ENCODE measurements at places on chromosomes 4 and X.

GRCh38 chr4:113050371-113050755 is 910 bp downstream of the ANK2 start:
- no peak for DNase-seq

GRCh38 chr4:122285285-122285684 is 93.5 kb upstream of the ADAD1 start:
- DNase-seq, result no peak

- DNase-seq, result no peak
Observed at GRCh38 chr4:142156256-142156655, 519.9 kb downstream of the IL15 start.

GRCh38 chrX:130330706-130331105 is 9.0 kb upstream of the SLC25A14 start:
- peak; percentile 39 for DNase-seq

DNA sequence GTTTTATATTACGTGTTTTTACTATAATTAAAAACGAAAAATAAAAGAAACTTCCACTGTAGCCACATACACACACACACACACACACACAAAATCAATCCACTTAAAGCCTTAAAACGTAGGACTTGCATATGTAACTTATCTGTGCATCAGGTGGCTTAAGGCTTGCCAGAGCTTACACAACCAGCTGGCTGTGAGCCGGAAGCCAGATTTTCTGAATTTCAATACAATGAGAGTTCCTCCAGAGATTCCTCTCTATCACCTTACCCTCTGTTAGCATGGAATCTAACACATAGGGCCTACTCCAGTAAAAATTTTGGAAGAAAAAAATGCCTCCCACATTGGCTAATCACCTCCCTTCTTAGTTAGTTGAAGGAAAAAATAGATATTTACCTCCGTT is 27.9 kb upstream of the SLITRK4 start:
- no peak for DNase-seq

DNA sequence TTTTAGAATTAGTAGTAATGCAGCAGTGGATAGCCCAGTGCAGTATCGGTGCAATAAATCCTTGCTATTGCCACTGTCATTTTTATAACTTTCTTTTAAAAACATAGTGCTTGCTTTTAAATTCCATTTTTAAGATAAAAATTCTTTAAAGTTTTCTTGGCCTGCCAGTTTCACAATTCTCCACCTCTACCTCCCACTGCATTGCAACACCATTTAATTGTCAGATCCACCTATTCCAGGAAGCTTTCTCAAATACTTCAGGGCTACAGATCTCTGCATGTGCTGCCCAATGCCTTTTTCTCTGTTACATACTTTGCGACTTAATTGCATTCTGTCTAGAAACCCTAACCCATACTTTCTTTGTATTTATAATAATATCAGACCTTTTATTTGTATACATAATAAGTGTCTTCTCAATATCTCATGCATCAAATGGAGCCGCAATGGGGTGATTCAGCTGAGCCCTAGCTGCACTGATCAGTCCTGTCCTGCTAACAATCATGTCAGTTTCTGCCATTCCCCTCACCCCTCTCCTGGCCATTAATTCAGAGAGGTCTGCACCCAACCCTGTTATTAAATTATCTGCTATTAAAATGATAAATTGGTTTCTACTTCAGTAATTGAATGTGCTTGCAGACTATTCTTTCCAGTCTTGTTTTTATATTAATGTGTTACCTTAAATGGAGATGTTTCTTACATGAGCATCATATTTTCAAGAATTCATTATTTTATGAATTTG is 193.1 kb downstream of the SLIT2 start:
- no peak for DNase-seq

GRCh38 chrX:130878350-130879341 is 24.4 kb downstream of the ENOX2 start:
- DNase-seq, result no peak

- no peak for DNase-seq
Observed at GRCh38 chr4:127015667-127016117, 617.1 kb upstream of the INTU start.

GRCh38 chrX:154731184-154731583 is 19.7 kb downstream of the GAB3 start:
- peak; percentile 51 for DNase-seq

- DNase-seq, result no peak
Observed at GRCh38 chr4:139523076-139523475, 32.9 kb downstream of the SETD7 start.

DNA sequence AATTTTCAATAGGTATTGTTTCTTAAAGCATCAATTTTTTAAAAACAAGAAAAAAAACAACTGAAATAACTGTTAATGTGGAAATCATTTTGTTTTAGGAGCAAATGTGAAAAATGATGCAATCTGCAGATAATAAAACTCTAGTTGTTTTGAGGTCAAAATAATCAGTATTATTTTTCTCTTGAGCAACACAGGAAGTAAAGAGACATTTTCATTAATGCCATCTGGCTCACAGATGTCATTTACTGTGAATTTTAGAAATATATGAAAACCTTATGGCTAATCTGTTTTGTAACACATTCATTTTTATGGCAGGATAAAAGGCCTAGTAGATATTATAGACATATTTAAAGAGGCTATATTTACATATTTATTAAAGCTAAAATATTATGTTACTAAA is 141.6 kb downstream of the PCDH18 start:
- DNase-seq, result no peak

- no peak for DNase-seq
Observed at GRCh38 chrX:57573754-57574153, 18.1 kb upstream of the ZXDB start.

DNA sequence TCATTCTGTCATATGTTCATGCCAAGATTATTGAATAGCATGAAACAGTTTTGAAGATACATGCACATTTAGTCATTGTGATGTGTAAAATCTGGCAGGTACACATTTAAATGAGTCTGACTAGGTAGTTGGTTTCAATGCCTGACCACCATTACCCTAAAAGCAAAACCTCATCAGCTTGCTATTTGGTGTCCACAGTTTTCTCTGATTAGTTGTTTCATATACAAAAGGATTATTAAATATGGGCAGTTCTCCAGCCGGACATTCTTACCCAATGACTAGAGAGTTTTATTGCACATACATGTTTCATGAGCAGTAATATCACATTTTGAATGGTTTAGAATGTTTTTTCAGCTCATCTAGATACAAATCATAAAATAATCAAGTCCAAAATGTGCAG is 23.7 kb downstream of the DCHS2 start:
- no peak for DNase-seq

GRCh38 chr4:141599853-141600252 is 36.5 kb upstream of the IL15 start:
- DNase-seq, result no peak

- no peak for DNase-seq
Observed at GRCh38 chr4:2135083-2135482, 76.0 kb downstream of the NAT8L start.

DNA sequence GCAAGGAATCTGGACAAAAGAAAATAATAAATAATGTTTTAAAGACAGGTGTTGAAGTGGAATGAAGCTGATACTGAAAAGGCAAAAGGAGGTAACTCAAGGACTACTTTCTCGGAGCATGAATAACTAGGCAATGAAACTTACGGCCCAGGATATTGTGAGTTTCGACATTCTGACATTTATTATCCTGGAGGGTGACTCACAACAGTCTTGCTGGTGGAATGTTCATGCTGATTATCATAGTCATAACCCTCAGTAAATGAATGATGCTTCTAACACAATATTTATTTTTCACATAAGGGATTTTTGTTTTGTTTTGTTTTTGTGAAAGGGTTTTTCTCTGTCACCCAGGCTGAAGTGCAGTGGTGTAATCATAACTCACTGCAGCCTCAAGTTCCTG is 147.0 kb upstream of the HPGD start:
- DNase-seq, result no peak

DNA sequence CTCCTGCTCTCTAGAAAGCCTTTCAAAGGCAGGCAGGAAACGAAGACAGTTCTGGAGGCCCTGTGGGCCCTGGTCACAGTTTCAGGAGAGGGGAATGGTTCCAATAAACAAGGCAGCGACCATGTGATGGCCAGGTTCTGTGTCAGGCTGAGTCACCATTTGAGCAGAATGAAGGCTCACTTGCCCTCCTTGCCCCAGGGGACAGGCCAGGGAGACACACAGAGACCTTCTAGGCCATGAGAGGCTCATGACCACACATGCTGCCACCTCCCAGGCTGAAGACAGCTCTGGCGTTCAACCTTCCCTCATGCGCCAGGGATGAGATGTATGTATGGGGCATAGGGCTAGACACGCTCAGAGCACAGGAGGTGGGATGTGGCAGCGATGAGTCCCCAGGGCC is 22.9 kb upstream of the TRIM2 start:
- DNase-seq, result no peak

GRCh38 chr4:123649645-123650391 is 253.2 kb downstream of the SPRY1 start:
- no peak for DNase-seq

GRCh38 chr4:108369035-108369655 is 200.4 kb upstream of the LEF1 start:
- no peak for DNase-seq

DNA sequence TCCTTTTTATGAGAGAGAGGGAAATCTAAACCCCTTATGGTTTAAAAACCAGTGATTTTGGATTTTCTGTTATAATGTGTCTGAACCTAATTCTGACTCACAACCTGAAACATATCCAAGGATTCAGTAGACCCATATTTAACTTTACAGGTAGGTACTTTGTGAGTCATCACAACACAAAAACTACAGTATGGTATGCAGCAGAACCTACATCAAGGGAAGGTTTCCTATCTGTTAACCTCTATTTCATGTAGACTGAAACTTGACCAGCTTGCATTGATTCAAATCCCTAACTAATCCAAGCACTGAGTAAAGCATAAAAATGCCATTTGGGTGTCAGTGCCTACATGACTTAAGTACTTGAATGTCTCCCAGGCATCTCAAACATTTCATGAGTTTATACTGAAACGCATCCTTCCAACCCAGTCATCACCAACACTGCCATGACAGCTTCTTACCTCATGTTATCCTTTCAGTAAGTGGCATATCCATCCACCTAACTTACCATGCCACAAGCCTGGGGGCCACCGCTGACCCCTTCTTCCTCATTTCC is 4.3 kb upstream of the ARHGAP10 start:
- DNase-seq, result no peak

- DNase-seq, result no peak
Observed at GRCh38 chr4:31557437-31557836, 837.3 kb downstream of the PCDH7 start.

DNA sequence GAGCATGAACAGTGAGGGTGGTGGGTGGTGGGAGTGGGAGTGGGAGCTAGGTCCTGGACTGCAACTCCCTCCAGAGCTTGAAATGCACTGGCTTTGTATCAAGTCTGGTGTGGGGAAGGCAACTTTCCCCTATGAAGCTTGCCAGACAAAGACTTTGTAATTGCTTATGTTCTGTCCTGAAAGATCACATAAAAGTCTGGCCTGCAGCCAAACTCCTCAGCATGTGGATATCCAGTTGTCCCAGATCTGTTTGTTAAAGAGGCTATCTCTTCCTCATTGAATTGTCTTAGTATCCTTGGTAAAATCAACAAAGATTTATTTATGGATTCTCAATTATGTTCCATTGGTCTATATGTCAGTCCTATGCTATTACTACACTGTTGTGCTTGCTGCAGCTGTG is 607.9 kb downstream of the GLUD2 start:
- DNase-seq, result no peak

GRCh38 chr4:78863254-78863869 is 75.9 kb downstream of the PAQR3 start:
- DNase-seq, result no peak

DNA sequence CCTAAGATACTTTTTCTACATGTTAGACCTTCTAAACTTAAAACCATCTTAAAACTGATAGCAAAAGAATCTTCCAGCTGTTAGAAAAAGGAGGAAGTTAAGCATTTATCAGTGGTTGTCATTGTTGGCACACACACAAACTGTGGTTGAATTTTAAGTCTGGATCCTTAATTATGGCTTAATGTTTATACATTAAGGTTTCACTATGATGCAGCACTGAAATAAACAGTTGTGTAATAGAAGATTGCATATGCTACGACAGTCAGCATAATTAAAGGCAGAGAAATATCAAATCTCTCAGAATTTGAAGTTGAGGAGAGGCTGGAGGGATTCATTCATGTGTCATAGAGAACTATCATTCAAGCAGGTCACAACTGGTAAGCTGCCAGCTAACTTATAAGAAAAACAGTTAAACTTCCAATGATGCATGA is 32.3 kb downstream of the ADGRA3 start:
- DNase-seq, result no peak
